Inflammatory macrophage (primary cell): ENCODE measurements at places on chromosomes 12 and 14.

- DNase-seq: no peak
Observed at GRCh38 chr12:2212971-2213869, 160.4 kb downstream of the CACNA1C start.

GRCh38 chr14:75854111-75854799, 127.5 kb downstream of the TGFB3 start:
- peak; percentile 19 for DNase-seq

DNA sequence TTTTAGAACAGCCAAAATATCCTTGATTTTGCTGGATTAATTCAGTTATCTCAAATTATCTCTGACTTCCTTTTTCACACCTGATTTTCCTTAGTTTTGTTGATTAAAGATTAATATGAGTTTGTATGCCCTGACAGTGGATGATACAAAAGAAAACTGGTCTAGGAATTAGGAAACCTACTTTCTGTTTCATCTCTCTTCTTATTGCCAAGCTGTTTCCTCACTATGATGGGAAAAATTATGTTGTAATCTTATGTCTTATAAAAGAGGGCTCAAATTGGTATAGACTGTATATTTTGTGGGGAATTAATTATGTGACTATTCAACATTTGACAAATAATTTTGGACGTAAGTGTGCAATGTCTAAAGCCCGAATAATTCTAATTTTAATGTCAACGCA, 271.6 kb downstream of the FBXL14 start:
- peak; percentile 32 for DNase-seq

GRCh38 chr12:112130441-112130998, 5.2 kb downstream of the TRAFD1 start:
- DNase-seq: peak; percentile 67

GRCh38 chr14:77375973-77376770, 722 bp downstream of the TMED8 start:
- DNase-seq: peak; percentile 8

GRCh38 chr14:68368850-68369249, 424.0 kb downstream of the ZFP36L1 start:
- DNase-seq: no peak

GRCh38 chr14:63212776-63213500, 8.7 kb downstream of the RHOJ start:
- no peak for DNase-seq

GRCh38 chr14:50501642-50502041, 30.7 kb downstream of the MAP4K5 start:
- no peak for DNase-seq

DNA sequence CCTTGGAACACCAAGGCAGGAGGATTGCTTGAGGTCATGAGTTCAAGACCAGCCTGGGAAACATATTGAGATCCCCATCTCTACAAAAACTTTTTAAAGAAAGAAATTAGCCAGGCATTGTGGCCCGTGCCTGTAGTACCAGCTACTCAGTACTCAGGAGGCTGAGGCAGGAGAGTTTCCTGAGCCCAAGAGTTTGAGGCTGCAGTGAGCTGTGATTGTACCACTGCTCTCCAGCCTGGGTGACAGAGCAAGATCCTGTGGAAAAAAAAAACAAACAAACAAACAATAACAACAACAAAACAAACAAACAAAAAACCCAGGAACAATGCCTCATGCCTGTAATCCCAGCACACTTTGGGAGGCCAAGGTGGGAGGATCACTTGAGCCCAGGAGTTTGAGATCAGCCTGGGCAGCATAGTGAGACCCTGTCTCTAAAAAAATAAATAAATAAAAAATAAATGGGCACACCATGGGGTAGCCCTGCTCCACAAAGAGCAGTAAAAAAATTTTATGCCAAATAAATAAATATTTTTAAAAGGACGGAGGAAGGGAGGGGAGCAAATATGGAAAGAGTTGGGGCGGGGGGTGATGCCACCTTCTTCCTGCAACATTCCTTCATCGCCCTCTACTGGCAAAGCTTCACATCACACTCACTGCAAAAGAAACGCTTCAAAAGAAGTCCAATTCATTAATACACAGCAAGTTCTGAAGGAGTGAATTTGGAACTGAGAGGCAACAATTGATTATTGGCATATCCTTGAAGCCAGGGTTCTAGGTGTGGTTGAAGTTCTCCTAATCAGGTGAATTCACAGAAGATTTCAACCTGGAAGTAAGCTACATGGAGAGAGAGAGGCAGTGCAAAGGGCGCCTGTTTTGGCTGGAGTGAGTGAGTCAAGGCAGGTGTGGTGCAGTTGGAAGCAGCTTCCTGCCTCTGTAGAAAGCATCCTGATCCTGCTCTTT, 8.8 kb upstream of the GNPTAB start:
- DNase-seq: peak; percentile 71

- no peak for DNase-seq
Observed at GRCh38 chr12:92930421-92930820, 1.3 kb upstream of the EEA1 start.

DNA sequence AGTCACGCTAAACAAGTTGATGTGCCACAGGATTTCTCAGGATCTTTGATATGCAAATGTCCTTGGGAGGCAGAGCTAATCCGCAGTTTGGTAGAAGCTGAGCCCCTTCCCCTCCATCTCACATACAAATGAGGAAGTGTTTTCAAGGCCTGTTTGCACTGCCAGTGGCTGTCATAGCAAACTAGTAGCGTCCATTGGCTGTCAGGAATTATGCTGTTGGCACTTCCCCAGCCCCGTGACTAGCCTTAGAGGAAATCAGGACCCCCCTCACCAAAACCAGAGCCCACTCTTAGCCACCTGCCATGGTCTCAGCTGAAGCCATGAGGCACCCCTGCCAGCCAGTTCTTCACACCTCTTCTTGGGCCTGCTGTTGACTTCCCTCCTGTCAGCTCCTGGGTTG, 253.9 kb downstream of the CACNA1C start:
- DNase-seq: no peak

DNA sequence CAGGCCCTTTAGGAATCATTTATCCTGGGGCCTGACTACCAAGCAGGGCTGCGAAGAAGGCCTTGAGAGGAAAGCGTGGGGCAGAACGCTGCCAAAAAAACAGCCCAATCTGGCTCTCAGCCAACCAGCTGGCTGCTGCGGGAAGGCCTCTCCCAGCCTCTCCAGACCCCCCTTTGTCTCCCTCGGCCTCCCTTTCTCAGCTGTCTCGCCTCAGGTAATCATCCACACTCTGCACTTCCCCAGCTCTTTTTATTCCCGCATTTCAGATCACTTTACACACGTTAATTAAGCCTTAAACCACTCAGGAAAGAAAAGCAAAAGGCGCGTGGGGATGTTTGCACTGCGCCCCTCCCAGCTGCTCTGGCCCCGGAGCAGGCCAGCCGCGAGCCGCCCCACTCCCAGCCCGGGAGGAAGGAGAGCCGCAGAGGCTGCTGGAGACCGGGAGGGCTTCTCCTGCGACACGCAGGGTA, 208.2 kb upstream of the FOXN3 start:
- DNase-seq: no peak

DNA sequence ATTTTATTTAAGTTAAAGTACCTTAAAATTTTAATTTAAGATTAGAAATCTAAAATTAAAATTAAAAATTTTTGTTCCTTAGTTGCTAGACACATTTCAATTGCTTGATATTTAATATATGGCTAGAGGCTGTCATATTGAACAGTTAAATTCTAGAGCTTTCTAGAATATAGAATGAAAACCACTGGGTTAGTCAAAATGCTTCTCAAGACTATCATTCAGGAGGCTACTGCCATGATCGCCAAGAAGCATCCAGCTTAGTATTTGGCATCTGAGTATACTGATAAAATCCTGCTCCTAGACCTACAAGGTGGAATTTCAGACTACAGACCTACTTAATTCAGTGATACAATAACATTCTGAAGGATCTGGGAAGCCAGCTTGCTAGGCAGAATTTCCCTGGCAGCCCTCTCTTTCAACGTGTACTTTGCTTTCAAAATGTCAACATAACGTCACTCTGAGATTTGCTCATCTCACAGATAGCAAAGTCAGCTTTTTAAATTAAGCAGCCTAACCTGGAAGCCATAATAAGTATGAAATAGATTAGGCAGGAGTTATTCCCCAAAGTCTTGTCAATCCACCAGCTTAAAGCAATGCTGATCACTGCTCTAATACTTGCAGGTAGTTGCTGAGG, 525.8 kb downstream of the FSCB start:
- DNase-seq: no peak

DNA sequence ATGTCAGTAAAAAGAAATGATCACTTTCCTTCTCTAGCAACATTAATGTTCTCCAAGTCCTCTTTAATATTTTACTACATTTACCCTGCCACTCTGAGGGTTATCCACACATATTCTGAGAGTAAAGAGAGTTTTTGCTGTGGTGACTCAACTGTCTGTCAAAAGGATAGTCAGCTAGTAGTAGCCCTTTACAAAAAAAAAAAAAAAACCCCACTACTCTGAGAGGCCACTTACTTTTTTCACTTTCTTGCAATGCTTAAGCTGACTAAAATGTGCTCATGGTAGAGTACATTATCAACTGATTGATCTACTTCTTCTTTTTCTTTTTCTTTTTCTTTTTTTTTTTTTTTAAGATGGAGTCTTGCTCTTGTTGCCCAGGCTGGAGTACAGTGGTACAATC, 27.6 kb upstream of the PPM1A start:
- no peak for DNase-seq

GRCh38 chr12:131598717-131599116, 112.2 kb upstream of the SFSWAP start:
- DNase-seq: no peak

- DNase-seq: no peak
Observed at GRCh38 chr12:66403746-66404145, 101.5 kb downstream of the HELB start.

GRCh38 chr12:109952160-109952858, 43.9 kb downstream of the GIT2 start:
- DNase-seq: peak; percentile 60

DNA sequence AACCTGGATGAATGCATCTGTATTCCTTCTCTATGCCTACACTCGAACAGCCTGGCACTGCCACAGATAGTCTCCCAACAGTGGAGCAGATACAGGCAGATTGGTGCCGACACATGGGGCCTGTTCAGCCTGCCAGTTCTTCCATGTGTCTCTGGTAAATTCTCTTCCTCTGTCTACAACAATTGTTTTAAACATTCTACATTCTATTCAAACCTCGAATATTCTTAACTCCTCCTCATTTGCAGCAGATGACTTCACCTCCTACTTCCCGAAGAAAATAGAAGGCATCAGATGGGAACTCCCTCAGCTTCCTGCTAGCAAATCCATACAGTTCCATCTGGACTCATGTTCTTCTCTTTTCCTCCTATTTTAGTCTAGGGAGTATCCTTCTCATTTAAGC, 43.1 kb upstream of the OTOGL start:
- DNase-seq: no peak

- no peak for DNase-seq
Observed at GRCh38 chr14:38168416-38168815, 39.3 kb upstream of the SSTR1 start.

DNA sequence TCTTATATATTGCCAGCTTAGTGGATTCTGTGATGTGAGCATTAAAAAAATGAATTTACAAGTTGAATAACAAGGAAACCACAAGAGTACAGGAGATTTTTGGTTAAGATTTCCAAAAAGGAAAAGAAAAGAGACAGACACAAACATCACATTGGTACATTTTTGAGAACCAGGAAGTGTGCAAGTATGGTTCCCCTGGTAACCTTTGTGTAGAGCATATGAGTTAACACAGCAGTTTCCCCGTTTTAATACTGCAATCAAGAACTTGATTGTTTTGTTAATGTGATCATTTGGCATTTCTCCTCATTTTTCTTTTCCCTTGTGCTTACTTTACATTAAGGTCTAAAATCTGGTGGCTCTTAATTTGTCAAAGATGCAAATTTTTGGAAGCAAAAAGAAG, 490.4 kb upstream of the ATP2B1 start:
- DNase-seq: peak; percentile 47

DNA sequence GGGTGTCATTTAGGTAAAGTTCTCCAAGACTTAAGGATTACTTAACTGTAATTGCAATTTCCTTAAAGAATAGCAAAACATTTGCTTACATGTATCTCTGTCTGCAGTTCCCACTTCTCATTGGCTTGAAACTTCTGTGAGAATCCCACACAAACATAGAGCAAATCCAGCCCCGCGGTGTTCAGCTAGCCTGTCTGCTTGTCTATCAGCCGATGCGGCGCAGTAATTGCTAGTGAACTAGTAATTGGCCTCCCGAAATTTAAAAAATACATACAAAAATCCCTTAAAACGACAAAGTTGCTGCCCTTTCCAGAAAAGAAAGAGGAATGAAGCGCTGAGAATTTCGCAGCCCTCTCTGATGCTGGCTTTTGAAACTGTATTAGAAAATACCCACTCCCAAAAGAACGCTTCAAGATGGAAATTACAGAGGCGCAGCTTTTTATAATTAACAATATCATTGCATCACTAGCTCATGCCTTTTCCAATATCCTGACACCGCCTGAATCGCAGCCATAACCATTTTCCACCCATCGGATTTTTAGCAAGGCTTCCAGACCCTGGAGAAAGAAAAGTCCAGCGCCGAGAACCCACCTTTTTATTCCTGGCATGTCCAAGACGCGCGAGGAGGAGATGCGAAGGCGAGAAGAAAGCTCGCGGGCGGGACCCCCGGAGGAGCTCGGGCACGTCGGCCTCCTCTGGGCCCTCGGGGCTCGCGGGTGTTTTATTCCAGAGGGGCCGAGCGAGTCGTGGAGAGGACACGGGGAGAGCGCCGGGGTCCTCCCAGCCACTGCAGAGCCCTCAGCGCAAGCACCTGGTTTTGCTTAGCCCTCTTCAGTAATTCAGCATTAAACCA, 646 bp downstream of the FBLN5 start:
- DNase-seq: peak; percentile 8

- peak; percentile 23 for DNase-seq
Observed at GRCh38 chr14:76904100-76904739, 78.0 kb downstream of the LRRC74A start.

GRCh38 chr12:12366701-12367481, 10.0 kb downstream of the BORCS5 start:
- DNase-seq: no peak
